ENCODE measurements at places on chromosomes 13 and 19.

- DNase-seq, result no peak
Observed at GRCh38 chr19:45218911-45219743, 26.1 kb downstream of the EXOC3L2 start.

DNA sequence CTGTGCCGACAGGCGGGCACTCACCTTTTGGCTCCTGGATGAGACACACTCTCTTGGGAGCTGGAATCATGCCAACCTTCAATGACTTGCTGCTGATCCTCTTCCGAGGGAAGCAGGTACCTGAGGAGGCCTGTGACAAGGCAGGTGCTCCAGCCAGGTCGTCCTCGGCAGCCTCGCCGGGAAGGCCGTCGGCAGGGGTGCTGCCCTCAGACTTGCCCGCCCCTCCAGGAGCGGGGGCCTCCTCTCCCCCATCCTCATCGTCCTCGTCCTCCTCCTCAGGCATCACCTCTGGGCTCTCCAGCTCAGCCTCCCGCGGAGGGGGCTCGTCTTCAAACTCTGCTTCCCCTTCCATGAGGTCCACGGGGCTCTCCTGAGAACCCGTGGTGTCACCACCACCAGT is 29.2 kb downstream of the SUGP2 start:
- DNase-seq, result no peak

GRCh38 chr19:20359933-20360720 is 193.1 kb downstream of the ZNF486 start:
- DNase-seq, result no peak

- DNase-seq, result no peak
Observed at GRCh38 chr13:74168263-74168675, 34.1 kb upstream of the KLF12 start.

DNA sequence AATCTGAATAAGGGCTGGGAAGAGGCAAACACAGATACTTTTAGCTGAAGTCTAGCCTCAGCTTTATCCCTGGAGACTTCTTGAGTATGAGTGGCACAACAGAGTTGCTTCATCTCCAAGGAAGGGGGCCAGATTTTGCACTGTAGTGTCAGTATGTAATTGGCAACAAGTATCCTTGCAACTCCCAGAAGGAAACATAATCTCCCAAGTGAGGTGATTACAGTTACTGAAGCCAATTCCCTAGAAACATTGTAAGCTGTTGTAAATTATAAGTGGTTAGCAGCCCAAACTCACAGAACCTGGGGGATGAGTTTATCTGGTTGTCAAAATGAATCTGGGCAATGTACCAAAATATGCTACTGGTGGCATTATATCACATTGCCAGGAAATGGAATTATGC is 2065.7 kb upstream of the PCDH20 start:
- DNase-seq, result no peak

DNA sequence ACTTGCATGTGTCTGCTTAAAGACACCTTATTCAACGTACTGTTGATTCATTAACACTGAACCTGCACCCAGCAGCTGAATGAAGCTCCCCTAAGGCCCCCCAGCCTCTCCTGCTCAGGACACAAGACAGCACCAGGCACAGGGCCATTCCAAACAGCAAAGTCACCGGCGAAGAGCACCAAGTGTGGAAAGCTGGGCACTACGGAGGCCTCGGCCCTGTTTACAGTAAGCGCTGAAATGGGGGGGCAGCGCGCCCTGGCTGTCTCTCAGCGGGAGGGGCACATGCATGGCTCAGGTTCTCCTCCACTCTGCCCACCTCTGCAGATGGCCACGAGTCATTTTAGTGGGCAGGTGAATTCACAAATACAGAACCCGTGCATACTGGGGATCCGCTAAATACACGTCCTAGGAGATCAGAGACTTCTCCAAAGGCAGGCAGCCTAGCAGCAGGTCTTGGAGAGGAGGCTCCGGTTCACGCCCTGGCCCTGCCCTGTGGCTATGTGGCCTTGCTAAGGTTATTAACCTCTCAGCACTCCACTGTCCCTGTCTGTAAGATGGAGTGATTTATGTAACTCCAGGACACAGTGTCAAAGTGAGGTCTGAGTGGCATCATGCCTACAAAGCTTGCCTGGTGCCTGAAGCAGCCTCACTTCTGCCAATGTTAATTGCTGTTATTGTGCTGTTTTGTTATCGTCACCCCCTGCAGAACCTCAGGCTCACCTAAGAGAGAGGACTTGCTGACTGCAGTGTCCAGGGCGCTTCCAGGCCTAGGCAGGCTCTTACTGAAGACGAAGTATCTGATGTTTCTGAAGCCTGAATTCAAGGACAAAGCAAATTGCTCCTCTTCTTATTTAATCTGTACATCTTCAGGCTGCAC is 207.4 kb upstream of the SOX1 start:
- DNase-seq, result no peak

DNA sequence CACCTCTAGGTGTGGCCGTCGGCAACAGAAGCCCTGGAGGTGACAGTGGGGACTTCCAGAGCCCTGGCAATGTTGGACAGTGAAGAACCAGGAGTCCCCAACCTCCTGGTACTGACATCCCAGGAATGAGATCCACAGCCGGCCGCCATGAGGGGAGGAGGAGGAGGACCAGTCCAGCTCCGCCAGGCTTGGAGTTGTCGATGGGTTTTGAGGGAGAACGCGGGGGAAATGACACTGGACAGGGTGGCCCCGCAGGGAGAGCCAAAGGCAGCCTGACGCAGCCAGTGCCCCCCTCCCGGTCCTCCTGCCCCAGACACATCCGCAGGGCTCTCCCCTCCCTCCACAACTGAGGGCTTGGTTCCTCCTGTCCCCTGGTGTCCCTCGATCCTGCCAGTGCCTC is 57.9 kb downstream of the SPACA7 start:
- DNase-seq, result no peak

GRCh38 chr19:2436926-2437325 is 9.5 kb upstream of the TIMM13 start:
- DNase-seq, result no peak

GRCh38 chr19:5298471-5298901 is 42.1 kb downstream of the PTPRS start:
- DNase-seq, result no peak

DNA sequence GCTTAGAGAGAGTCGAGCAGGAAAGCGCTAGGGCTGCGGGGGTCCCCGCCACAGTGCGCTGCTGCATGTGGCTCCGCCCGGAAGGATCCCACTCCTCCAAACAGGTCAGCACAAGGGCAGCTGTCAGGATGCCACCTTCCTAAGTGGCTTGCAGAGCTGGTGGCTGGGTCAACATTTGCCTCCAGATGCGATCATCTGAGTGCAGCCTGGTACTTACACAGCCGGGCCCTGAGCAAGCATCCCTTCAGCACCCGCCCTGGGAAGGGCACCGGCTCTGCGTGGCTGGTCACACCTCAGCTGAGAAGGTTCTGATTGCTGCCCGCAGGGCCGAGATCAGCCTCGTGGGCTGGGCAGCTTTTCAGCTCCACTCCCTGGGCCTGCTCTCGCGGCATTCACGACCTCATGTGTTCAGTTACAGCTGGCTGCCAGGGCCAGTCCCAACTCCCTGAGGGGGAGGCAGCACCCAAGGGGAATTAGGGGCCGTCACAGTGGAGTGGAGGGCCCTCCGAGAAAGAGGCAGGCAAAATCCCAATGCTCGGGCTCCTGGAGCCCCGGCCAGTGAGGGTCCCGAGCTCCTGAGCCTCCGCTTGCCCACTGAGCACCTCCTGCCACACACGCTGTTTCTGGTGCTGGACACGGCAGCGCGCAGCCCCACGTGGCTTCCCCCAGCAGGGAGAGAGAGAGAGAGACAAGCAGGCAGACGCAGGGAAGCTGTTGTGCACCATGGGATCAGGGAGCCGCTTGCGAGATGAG is 26.8 kb downstream of the AP1M1 start:
- DNase-seq, result no peak

- no peak for DNase-seq
Observed at GRCh38 chr13:81488021-81488420, 1147.1 kb upstream of the SPRY2 start.

DNA sequence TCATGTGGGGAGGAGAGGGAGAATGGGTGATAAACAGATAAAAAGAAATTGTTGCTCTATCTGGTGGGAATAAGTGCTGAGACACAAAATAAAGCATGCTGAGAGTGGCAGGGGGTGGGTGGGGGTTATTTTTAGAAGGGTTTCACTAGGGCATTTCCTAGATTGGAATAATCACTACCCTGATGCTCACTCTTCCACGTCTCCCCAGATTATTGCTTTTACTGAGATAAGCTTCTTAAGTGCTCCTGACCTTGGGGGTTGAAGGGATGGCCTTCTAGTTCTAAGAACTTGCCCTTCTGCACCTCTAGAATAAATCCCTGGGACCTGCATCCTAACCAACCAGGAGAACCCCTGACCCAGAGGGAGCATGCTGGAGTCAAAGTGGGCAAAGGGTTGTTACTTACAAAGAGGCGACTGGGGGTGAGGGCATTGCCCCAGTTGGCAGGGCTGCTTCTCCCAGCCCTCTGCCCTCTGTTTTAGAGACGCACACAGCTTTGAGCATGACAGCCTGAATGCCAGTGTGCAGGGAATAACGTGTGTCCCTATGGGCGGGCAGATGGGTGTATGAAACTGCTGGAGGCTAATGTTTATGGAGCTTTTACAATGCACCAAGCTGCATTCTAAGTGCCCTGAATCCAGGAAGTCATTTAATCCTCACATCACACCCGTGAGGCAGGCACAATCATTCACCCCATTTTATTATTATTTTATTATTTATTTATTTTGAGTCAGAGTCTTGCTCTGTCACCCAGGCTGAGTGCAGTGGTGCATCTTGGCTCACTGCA is 743 bp downstream of the RDH8 start:
- no peak for DNase-seq

GRCh38 chr19:4379383-4380253 is 20.7 kb downstream of the SH3GL1 start:
- DNase-seq, result peak; percentile 17

DNA sequence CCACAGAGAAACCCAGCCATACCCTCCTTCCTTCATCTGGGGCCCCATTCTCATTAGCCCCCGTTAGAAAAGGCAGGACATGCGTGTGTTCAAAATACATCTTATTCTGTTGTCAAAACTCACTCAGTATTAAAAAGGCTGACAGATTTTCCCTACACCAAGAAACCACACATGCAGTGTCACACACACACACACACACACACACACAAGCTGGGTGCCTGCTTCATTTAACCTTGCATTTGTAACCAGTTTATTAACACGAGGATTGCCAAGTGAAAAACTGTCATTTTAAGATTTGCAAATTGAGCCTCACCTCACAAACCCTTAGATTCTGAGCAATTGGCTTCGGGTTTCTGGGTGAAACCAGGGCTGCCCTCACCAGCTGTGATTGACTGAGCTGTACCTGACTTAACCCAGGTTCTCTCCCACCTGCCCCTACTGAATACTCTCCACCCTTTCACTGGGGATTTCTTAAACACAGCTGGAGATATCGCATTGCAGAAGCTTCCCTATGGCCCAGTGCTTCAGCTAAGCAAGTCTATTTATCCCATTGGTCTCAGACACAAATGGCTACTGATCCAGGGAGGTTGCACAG is 172.7 kb upstream of the ZNF507 start:
- DNase-seq, result no peak
